Activated T-helper 2 cell treated with anti-CD3 and anti-CD28 coated beads, Interferon-gamma antibody, Interleukin-2, Interleukin-4, amounts not matched to agents 10 μg/mL and 5 μg/mL and 100 μg/mL, durations not matched to agents 14 hours and 24 hours and 36 hours (primary cell): ENCODE measurements at places on chromosomes 11 and 22.

- DNase-seq: no peak
- H3K4me3 ChIP-seq: no peak overlapping the region
- H3K27ac ChIP-seq: no peak overlapping the region
- H3K27me3 ChIP-seq: peaks cover 13% of the 10 kb centered on the region
Observed at GRCh38 chr11:45089676-45090499, 56.6 kb upstream of the PRDM11 start.

- H3K36me3 ChIP-seq: no peaks in the 10 kb centered on the region
- H3K27me3 ChIP-seq: peaks cover 17% of the 10 kb centered on the region
- no peak overlapping the region for H3K4me3 ChIP-seq
- no peak overlapping the region for H3K27ac ChIP-seq
- no peaks in the 10 kb centered on the region for H3K4me1 ChIP-seq
Observed at GRCh38 chr11:19426011-19426755, 185.4 kb upstream of the E2F8 start.

GRCh38 chr22:26672060-26672471 is 14.7 kb downstream of the MIAT start:
- peaks cover 57% of the 10 kb centered on the region for H3K4me1 ChIP-seq
- peak; percentile 24 for DNase-seq
- H3K4me3 ChIP-seq: peak overlapping the region; percentile 93
- no peaks in the 10 kb centered on the region for H3K27me3 ChIP-seq

GRCh38 chr11:57798905-57799559 is 37.4 kb downstream of the CTNND1 start:
- no peaks in the 10 kb centered on the region for H3K27me3 ChIP-seq
- H3K36me3 ChIP-seq: peaks cover 23% of the 10 kb centered on the region
- no peak overlapping the region for H3K4me3 ChIP-seq
- DNase-seq: no peak

DNA sequence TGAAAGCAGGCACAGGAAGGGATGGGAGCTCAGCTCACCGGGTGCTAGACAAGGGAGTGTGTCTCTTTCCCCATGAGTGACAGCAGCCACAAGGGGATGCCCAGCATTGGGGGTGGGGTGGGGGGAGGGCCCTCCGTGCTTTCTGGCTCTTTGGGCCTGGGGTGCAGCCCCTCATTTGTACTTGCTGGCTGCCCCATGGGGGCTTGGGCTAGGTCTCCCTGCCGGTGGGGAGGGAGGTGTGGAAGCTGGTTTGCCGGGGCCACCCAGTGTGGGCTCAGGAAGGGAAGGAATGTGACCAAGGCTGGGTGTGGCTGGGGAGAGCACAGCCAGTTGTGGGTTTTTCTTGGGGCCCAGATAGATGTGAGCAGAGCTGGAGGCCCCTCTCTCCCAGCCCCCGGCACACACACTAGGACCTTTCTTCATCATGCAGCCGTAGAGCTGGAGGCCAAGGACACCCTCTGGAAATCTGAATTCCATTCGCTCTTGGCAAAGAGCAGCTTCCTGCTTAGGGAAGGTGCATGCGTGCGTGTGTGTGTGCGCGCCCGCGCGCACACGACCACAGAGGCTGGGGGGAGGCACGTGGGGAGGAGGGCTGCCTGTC is 25.8 kb downstream of the KCNQ1OT1 start:
- peaks cover 3% of the 10 kb centered on the region for H3K4me1 ChIP-seq
- no peak overlapping the region for H3K27ac ChIP-seq
- no peaks in the 10 kb centered on the region for H3K27me3 ChIP-seq
- H3K36me3 ChIP-seq: no peaks in the 10 kb centered on the region
- DNase-seq: no peak

GRCh38 chr11:18225913-18226312 is 10.7 kb downstream of the SAA4 start:
- H3K27me3 ChIP-seq: peaks cover 6% of the 10 kb centered on the region
- DNase-seq: no peak
- no peaks in the 10 kb centered on the region for H3K36me3 ChIP-seq
- H3K4me1 ChIP-seq: no peaks in the 10 kb centered on the region
- no peak overlapping the region for H3K27ac ChIP-seq

DNA sequence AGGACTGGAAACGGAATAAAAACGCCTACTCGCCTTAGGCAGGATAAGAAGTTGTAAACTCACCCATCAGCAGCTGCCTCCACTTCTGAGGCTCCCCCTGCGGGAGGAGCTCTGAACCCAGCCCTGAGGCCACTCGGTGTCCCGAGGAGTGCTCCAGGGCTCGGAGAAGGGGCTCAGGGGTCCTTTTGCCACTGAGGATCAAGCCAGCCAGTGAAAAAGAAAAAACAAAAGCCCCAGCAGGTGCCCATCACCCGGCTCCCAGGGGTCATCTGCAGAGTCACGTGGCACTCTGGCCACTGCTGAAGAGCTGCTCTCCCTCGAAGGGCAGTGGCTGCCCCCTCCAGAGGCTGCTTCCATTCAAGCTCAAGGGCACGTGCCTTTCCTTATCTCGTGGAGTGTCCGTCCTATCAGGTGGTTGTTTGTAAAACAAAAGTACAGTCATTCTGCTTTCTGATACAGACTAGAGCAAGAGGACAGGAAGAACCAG is 29.0 kb downstream of the NUP50 start:
- no peak overlapping the region for H3K27ac ChIP-seq
- H3K27me3 ChIP-seq: no peaks in the 10 kb centered on the region
- no peaks in the 10 kb centered on the region for H3K4me1 ChIP-seq
- peaks cover 3% of the 10 kb centered on the region for H3K36me3 ChIP-seq

- no peak overlapping the region for H3K4me3 ChIP-seq
- H3K27me3 ChIP-seq: no peaks in the 10 kb centered on the region
- no peak overlapping the region for H3K27ac ChIP-seq
- no peaks in the 10 kb centered on the region for H3K36me3 ChIP-seq
Observed at GRCh38 chr11:71322861-71323582, 70.6 kb upstream of the SHANK2 start.

DNA sequence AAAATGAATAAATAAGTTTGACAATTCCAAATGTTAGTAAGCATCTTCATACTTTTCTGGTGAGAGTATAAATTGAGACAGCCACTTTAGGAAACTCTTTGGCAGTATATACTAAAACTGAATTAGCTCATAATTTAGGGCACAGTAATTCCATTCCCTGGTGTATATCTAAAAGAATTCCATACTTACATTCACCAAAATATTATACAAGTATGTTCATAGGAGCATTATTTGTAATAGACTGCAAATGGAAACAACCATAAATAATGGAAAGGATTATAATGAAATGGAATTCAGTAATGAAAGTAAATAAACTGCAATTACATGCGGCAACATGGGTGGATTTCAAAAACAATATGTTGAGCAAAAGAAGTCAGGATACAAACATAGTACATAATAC is 315.8 kb upstream of the LRRC4C start:
- DNase-seq: no peak
- H3K36me3 ChIP-seq: no peaks in the 10 kb centered on the region

GRCh38 chr11:78767027-78767932 is 192.6 kb upstream of the NARS2 start:
- H3K36me3 ChIP-seq: no peaks in the 10 kb centered on the region
- H3K27ac ChIP-seq: no peak overlapping the region
- H3K4me1 ChIP-seq: no peaks in the 10 kb centered on the region

DNA sequence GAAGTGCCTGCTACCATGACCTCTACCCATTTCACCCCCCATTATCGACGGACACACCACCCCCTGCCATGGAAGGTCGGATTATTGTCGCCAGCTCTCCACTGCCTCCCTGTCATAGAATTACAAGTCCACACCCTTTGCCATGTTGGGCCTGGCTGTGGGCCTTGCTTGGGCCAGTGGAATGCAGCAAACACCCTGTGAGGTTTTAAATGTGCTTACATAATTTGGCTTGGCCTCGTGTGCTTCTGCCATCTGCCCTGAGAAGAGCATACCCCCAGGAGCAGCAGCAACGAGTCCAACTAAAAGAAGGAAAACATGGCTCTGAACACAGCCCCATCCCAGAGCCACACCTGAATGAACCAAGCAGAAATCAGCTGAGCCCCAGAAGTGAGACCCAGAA is 94.1 kb upstream of the PRDM11 start:
- H3K27ac ChIP-seq: no peak overlapping the region
- H3K27me3 ChIP-seq: no peaks in the 10 kb centered on the region
- DNase-seq: no peak
- H3K4me3 ChIP-seq: no peak overlapping the region

GRCh38 chr11:76796511-76797198 is 13.5 kb downstream of the TSKU start:
- no peak for DNase-seq
- peaks cover 6% of the 10 kb centered on the region for H3K27me3 ChIP-seq
- no peaks in the 10 kb centered on the region for H3K4me1 ChIP-seq
- no peak overlapping the region for H3K4me3 ChIP-seq

DNA sequence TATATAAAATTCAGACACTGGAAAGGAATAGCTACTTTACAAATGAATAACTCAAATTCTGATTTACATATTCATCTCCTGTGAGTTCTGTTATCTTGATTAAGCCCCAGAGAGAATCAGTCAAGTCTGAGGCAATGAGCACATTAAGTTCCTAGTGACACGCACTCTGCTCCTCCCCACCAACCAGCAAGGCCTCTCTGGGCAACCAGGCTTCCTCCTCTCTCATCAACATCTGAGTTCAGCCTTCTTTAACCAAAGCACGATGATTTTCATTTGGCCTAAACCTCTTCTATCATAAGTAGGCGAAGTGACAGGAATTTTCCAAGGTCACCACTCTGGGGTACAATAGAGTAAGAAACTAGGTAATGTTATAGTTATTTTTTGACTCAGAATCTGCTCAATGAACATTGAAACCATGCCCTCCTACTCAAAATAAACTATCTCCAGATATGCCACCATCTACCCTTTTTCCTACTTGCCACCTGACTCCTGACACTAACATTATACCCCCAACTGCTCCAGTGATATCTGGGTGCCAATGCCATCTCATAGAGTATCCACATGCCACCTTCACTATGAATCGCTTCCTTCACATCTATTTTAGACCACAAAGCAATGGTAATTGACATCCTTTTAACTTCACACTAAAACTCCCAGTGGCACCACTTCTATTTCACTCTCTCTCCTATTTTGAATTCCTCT is 114.8 kb downstream of the FAM76B start:
- H3K4me1 ChIP-seq: peaks cover 54% of the 10 kb centered on the region
- peak overlapping the region; percentile 78 for H3K27ac ChIP-seq
- peaks cover 17% of the 10 kb centered on the region for H3K36me3 ChIP-seq
- H3K27me3 ChIP-seq: no peaks in the 10 kb centered on the region
- no peak overlapping the region for H3K4me3 ChIP-seq

DNA sequence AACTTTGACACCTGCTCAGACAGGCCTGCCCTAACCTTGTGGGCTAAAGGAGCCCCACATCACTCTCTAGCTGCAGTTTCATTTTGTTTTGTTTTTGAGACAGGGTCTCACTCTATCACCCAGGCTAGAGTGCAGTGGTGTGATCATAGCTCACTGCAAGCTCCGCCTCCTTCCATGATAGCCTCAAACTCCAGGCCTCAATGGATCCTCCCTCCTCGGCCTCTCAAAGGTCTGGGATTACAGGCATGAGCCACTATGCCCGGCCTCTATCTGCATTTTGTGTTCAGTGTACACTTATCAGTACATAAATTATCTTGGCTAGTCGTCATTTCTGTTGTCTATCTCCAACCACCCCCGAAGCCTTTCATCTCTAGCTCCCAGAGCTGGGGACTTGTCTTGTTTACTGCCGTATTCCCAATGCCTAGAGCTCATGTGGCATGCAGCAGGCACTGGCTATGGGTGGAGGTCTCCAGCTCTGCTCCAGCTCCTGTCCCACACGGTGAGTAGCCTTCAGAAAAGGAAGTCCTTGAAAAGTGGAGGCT is 22.1 kb upstream of the PEX26 start:
- no peaks in the 10 kb centered on the region for H3K4me1 ChIP-seq
- H3K4me3 ChIP-seq: no peak overlapping the region
- H3K27ac ChIP-seq: no peak overlapping the region
- peaks cover 18% of the 10 kb centered on the region for H3K27me3 ChIP-seq

DNA sequence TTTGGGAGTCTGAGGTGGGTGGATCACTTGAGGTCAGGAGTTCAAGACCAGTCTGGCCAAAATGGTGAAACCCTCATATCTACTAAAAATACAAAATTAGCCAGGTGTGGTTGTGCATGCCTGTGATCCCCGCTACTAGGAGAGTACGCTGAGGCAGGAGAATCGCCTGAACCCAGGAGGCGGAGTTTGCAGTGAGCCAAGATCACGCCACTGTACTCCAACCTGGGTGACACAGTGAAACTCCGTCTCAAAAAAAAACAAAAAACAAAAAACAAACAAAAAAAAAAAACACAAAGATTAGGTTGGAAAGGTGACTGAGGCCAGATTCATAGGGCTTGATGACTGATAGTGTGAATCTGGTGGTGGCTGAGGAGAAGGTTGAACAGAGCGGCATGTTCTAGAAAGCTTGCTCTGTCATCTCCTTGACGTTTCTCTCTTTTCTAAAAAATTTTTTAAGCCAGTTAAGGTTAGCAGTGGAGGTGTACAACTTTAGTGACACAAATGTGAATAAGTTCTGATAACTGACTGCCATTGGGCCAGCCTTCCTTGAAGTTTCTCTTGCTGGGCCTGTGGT is 40.9 kb downstream of the TXN2 start:
- H3K4me1 ChIP-seq: peaks cover 26% of the 10 kb centered on the region
- DNase-seq: no peak
- peak overlapping the region; percentile 49 for H3K27ac ChIP-seq
- no peak overlapping the region for H3K4me3 ChIP-seq
- no peaks in the 10 kb centered on the region for H3K27me3 ChIP-seq

DNA sequence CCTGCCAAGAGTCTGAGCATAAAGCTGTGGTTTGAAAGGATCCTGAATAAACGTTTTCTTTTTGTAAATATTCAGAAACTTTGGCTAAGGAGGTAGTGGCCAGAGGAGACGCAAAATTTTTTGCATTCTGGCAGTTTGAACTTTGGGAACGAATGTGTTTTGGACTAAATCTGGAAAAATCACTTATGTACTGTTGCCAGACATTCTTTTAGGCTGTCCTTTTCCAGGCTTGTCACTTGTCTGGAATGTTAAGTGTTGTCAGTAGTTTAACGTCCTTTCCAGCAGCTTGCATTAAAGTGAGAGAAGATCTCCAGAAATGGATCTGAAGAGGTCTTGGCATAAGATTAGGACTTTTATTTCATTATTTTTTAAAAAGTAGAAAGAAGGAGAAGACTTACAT is 18.5 kb downstream of the SPECC1L start:
- H3K4me1 ChIP-seq: peaks cover 24% of the 10 kb centered on the region
- no peaks in the 10 kb centered on the region for H3K27me3 ChIP-seq
- H3K36me3 ChIP-seq: peaks cover 7% of the 10 kb centered on the region
- DNase-seq: no peak
- H3K27ac ChIP-seq: no peak overlapping the region

GRCh38 chr11:96338910-96339705 is 3.9 kb downstream of the MAML2 start:
- DNase-seq: peak; percentile 34
- peaks cover 56% of the 10 kb centered on the region for H3K4me1 ChIP-seq
- H3K27ac ChIP-seq: peak overlapping the region; percentile 92
- H3K36me3 ChIP-seq: peaks cover 31% of the 10 kb centered on the region
- no peaks in the 10 kb centered on the region for H3K27me3 ChIP-seq
- peak overlapping the region; percentile 97 for H3K4me3 ChIP-seq

GRCh38 chr11:79431535-79431934 is 9.3 kb downstream of the TENM4 start:
- DNase-seq: no peak
- H3K4me1 ChIP-seq: no peaks in the 10 kb centered on the region
- no peak overlapping the region for H3K4me3 ChIP-seq
- H3K36me3 ChIP-seq: no peaks in the 10 kb centered on the region
- H3K27me3 ChIP-seq: peaks cover 28% of the 10 kb centered on the region
- no peak overlapping the region for H3K27ac ChIP-seq
